Left renal cortex interstitium (tissue), 4 donors: ENCODE measurements at places on chromosomes 13 and 19.

- DNase-seq = no peak
These were observed 13.2 kb upstream of the URI1 start for GRCh38 chr19:29928831-29929230.

DNA sequence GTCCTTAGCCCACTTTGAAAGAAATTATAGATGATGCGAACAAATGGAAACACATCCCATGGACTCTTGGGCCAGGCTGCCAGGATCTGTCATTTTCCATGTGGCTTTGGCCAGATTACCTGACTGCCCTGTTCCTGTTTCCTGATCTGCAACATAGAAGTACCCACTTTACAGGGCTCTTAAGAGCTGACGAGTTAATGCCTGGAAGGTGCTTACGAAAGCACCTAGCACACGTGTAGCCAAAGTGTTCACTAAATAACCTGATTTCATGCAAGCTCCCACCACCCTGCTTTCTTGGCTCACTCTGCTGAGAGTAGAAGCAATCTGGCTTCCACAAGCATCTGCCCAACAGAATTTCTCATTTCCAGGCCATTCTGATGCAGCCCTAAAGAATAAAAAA lies 575.2 kb downstream of the MYO16 start:
- DNase-seq = no peak

DNA sequence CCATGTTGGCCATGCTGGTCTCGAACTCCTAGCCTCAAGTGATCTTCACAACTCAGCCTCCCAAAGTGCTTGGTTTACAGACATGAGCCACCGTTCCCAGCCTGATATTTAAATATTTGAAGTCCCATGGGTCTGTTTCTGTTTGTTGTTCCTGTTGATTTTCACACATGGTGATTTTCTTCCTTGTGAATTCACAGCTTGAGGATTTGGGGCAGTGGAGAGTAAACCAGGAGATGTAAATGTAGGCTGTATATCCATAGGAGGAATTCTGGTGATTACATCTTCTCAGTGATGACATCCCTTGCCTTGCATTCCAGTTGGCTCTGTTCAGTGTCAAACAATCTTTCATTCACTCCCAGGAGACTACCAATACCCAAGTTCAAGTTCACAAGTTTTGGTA lies 471.9 kb downstream of the KCTD12 start:
- no peak for DNase-seq

- no peak for DNase-seq
These were observed 27.4 kb downstream of the CEBPA start for GRCh38 chr19:33274663-33275558.

- no peak for DNase-seq
These were observed 533.8 kb upstream of the PCDH9 start for GRCh38 chr13:67763984-67764383.
